ENCODE measurements at places on chromosomes 5 and 9.

DNA sequence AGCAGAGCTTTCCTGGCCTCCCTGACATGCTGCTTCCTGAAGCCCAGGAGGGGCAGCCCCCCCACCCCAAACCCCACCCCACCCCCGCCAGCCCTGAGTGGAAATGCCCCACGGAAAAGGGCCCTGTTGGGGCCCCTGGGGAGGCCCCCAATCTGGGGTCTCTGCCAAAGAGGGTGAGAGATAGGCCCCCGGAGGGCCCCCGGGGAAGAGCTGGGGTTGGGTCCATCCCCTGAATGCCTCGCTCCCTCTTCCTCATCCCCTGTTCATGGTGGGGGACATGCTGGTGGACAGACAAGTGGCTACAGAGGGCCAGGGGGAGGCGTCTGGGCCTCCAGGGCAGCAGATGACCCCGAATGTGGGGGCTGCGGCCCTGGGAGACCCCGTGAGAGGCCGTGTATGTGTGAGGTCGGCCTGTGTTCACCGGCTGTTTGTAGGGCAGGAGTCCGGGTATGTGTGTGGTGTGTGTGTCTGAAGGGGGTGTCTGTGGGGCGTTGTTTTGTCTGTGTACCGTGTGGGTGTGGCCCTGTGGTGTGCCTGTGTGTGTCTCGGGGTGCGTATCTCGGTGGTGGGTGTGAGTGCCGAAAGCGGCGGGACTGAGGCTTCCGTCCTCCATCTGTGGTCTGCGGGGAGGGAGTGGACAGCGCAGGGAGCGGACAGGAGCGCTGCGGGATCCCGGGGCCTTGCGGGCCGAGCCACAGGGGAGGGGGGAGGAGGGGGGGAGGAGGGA, 11.3 kb downstream of the C9orf50 start:
- H3K4me3 ChIP-seq = no peak overlapping the region
- peaks cover 29% of the 10 kb centered on the region for H3K4me1 ChIP-seq
- H3K27me3 ChIP-seq = no peaks in the 10 kb centered on the region
- DNase-seq = no peak
- H3K36me3 ChIP-seq = no peaks in the 10 kb centered on the region

DNA sequence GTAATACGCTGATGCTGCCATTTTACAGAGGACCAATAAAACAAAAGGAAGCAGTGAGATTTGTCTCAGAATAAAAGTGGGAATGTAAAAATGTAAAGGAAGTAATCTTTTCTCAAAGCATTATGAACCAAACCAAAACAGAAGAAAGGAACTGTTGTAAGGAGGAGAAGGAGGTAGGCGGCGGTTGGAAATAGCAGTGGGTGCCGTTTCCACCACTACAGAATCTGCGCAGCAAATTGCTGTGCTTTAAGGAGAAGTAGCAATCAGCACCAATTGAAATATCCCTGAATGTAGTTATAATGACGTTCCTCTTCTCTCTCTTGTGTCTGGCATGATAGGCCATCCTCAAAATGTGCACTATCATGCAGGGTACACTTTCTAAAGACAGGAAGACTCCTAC, 455.1 kb upstream of the TLE4 start:
- no peak for DNase-seq
- no peak overlapping the region for H3K27ac ChIP-seq
- no peaks in the 10 kb centered on the region for H3K36me3 ChIP-seq
- H3K4me3 ChIP-seq = no peak overlapping the region

DNA sequence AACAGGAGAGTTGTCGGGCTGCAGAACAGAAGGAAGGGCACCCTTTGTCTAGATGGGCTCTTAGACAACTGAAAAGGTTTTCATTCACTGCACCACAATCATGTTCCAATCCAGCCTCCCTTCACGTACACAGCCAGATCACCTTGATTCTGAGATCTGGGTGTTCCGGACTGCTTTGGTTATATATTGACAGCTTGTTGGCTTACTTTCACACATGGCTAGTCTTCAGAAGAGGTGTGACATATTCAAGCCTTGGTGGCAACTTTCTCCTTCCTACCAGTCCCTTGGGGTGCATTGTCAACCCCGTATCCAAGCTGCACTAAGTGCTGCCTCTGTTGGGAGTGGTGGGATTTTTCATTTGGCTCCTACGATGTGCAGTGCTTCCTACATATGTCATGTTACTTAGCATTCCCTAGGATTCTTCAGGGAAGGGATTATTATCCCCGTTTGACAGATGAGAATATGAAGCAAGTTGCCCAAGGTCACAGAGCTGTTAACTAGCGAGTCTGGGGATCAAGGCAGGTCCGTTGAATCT, 100.6 kb downstream of the LIFR start:
- H3K27ac ChIP-seq = no peak overlapping the region
- no peaks in the 10 kb centered on the region for H3K36me3 ChIP-seq
- no peaks in the 10 kb centered on the region for H3K4me1 ChIP-seq
- no peak overlapping the region for H3K4me3 ChIP-seq
- no peak for DNase-seq

DNA sequence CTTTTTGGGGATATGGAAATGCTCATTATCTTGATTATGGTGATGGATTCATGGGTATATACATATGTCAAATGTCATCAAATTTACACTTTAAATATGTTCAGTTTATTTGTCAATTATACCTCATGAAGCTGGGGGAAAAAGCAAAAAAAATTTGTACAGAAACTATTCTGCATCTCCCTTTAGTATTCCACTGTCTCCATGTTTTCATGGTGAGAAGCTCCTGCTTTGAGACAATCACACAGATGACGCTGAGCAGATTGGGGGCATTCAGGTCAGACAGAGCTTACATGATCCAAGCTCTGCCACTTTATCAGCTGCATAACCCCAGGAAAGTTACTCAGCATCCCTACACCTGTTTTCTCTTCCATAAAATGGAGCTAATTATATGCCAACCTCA, 101.5 kb downstream of the PLPPR1 start:
- no peak for DNase-seq
- no peaks in the 10 kb centered on the region for H3K36me3 ChIP-seq
- H3K4me3 ChIP-seq = no peak overlapping the region
- H3K27me3 ChIP-seq = no peaks in the 10 kb centered on the region

DNA sequence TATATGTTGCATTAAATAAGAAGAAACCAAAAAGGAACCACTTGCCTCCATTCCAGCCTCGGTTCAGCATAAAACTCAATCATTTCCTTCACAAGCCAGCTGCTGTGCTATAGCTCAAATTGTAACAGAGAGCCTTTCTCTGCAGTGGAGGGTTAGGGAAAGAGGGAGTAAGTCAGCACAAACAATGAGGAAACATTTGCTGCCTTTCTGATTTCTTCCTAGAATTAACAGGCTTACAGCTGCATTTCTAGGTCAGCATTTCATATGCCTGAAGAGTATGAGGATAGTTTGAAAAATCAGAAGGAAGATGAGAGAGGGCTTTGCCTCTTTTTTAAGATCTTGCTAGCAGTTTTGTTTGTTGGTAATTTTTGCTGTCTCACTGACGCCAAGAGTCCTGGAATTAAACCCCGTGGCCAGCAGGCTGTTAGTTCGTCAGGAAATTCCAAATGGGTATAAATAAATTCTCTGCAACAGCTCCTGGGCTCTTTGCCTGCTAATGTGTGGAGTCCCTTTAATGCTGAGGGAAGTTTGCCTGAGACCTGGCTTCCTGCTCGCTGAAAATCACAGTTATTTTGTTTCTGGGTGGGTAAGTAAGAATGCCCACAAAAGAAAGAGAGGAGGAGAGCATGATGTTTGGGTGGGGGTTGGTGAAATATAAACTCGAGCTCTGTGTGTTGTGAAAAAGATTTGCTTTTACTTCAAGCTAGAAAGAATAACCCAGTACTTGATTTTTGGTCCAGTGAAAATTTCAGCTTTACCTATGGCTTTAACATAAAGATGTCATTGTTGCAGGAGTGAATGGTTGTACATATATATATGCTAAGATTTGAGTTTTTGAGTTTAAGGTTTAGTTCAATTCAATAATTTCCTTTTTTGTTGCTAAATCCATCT, 148.1 kb upstream of the DMRT1 start:
- no peak overlapping the region for H3K4me3 ChIP-seq
- DNase-seq = peak; percentile 42
- peaks cover 16% of the 10 kb centered on the region for H3K4me1 ChIP-seq
- H3K27ac ChIP-seq = peak overlapping the region; percentile 81

- H3K27me3 ChIP-seq = no peaks in the 10 kb centered on the region
- DNase-seq = no peak
- no peak overlapping the region for H3K4me3 ChIP-seq
- H3K4me1 ChIP-seq = peaks cover 27% of the 10 kb centered on the region
- H3K27ac ChIP-seq = no peak overlapping the region
Measured at GRCh38 chr9:37801959-37802711, 1.5 kb downstream of the DCAF10 start.

- no peaks in the 10 kb centered on the region for H3K27me3 ChIP-seq
- DNase-seq = no peak
- no peaks in the 10 kb centered on the region for H3K36me3 ChIP-seq
Measured at GRCh38 chr5:17951392-17952169, 317.3 kb downstream of the TAF11L14 start.

DNA sequence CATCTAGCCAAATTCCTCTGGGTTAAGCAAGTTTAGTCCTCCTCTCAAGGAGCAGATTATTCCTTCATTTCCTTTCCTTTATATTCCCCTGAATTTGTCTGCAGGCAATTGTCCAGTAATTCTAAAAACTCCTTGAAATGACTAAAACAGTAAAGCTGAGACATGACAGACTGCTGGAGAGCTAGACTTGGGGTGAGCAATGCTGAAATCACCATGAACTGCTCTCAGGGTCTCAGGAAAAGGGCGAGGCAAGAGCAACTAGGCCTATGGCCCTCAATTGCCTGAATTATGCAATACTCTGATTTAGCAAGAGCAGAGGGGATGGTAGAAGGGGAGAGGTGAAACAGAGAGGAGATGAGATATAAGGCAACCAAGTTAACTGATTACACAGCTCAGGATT, 172.9 kb upstream of the NREP start:
- H3K4me1 ChIP-seq = no peaks in the 10 kb centered on the region
- no peak overlapping the region for H3K27ac ChIP-seq
- no peak for DNase-seq
- no peaks in the 10 kb centered on the region for H3K27me3 ChIP-seq

DNA sequence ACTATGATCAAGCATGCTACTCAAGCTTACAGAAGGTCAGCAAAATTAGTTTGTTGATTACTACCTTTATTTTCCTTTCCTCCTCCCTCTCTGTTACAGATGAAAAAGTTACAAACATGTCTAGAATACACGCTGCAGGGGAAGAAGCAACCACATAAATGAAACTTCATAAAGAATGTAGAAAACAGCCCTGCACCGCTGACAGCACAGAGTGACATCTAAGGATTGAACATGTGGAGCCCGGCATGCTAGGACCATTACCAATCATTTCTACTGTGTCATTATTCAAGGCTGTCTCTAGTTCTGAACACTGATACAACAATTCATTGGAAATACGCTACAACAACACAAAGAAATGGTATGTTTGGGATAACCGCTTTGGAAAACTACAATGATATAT, 261.1 kb downstream of the MLLT3 start:
- no peak for DNase-seq
- H3K27me3 ChIP-seq = no peaks in the 10 kb centered on the region
- H3K4me1 ChIP-seq = peaks cover 17% of the 10 kb centered on the region
- H3K27ac ChIP-seq = no peak overlapping the region
- H3K36me3 ChIP-seq = no peaks in the 10 kb centered on the region

GRCh38 chr5:169763376-169764017, 126.4 kb downstream of the DOCK2 start:
- no peak overlapping the region for H3K27ac ChIP-seq
- no peak overlapping the region for H3K4me3 ChIP-seq
- H3K27me3 ChIP-seq = no peaks in the 10 kb centered on the region
- DNase-seq = no peak

- peak overlapping the region; percentile 78 for H3K27ac ChIP-seq
- H3K27me3 ChIP-seq = no peaks in the 10 kb centered on the region
- H3K4me1 ChIP-seq = peaks cover 26% of the 10 kb centered on the region
- H3K36me3 ChIP-seq = no peaks in the 10 kb centered on the region
Measured at GRCh38 chr9:75229605-75230332, 141.5 kb downstream of the OSTF1 start.

- H3K27ac ChIP-seq = no peak overlapping the region
- H3K27me3 ChIP-seq = no peaks in the 10 kb centered on the region
- peaks cover 5% of the 10 kb centered on the region for H3K36me3 ChIP-seq
- H3K4me1 ChIP-seq = no peaks in the 10 kb centered on the region
- DNase-seq = no peak
Measured at GRCh38 chr9:87696641-87697040, 29.3 kb upstream of the CTSL start.

- H3K36me3 ChIP-seq = no peaks in the 10 kb centered on the region
- DNase-seq = peak; percentile 98
- H3K4me3 ChIP-seq = no peak overlapping the region
- H3K4me1 ChIP-seq = peaks cover 53% of the 10 kb centered on the region
Measured at GRCh38 chr9:113558632-113559502, 95.3 kb downstream of the RGS3 start.

GRCh38 chr9:112034216-112034611, 137.6 kb downstream of the UGCG start:
- no peaks in the 10 kb centered on the region for H3K36me3 ChIP-seq
- H3K4me3 ChIP-seq = no peak overlapping the region
- no peak overlapping the region for H3K27ac ChIP-seq
- no peaks in the 10 kb centered on the region for H3K27me3 ChIP-seq
- DNase-seq = no peak

- H3K27ac ChIP-seq = no peak overlapping the region
- H3K36me3 ChIP-seq = no peaks in the 10 kb centered on the region
- no peaks in the 10 kb centered on the region for H3K27me3 ChIP-seq
- H3K4me3 ChIP-seq = no peak overlapping the region
- H3K4me1 ChIP-seq = no peaks in the 10 kb centered on the region
Measured at GRCh38 chr9:26779062-26779461, 113.5 kb downstream of the CAAP1 start.

DNA sequence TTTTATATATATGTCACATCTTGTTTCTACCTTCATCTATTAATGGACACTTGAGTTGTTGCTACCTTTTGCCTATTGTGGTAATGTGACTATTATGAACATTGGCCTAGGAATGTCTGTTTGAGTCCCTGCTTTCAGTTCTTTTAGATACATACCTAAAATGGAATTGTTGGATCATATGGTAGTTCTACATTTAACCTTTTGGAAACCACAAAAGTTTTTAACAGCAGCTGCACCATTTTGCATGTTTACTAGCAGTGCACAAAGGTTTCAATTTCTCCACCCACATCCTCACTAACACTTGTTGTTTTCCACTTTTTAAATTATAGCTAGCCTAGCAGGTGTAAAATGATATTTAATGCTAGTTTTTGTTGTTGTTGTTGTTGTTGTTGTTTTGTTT, 88.4 kb downstream of the GALNT10 start:
- H3K4me3 ChIP-seq = no peak overlapping the region
- no peaks in the 10 kb centered on the region for H3K36me3 ChIP-seq
- H3K27me3 ChIP-seq = no peaks in the 10 kb centered on the region

DNA sequence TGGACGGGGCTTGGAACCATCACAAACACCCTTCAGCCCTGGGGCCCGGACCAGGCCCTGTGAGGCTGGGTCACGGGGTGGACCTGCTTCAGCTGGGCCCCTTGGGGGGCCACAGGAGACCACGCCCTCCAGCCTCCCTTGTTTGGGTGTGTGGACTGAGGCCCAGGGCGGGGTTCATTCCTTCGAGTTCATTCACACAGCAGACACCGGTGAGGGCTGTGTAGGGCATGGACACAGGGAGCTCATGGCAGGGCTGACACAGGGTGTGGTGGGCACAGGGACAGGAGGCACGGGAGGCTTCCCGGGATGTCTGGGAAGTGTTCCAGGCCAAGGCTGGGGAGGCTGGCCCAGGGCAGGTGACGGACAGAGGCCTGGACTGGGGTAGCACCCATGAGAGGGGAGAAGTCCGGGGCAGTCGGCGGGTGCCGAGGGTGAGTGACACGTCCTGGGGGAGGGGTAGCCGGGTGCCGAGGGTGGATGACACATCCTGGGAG, 8.9 kb downstream of the DNLZ start:
- H3K27ac ChIP-seq = no peak overlapping the region
- peaks cover 5% of the 10 kb centered on the region for H3K4me1 ChIP-seq
- H3K36me3 ChIP-seq = no peaks in the 10 kb centered on the region
- H3K4me3 ChIP-seq = no peak overlapping the region
- no peaks in the 10 kb centered on the region for H3K27me3 ChIP-seq
